Sigmoid colon (tissue), 7 donors: ENCODE measurements at places on chromosomes 5 and 9.
A peak's percentile ranks its signal among the peaks of the same experiment; 100 is the strongest.

GRCh38 chr9:121771851-121772599 lies 120.6 kb downstream of the DAB2IP start:
- peak; percentile 46 for DNase-seq

GRCh38 chr5:143964919-143965318 lies 153.0 kb downstream of the HMHB1 start:
- DNase-seq: no peak

- no peak for DNase-seq
These were observed 155.0 kb downstream of the GNAQ start for GRCh38 chr9:77876590-77876989.

DNA sequence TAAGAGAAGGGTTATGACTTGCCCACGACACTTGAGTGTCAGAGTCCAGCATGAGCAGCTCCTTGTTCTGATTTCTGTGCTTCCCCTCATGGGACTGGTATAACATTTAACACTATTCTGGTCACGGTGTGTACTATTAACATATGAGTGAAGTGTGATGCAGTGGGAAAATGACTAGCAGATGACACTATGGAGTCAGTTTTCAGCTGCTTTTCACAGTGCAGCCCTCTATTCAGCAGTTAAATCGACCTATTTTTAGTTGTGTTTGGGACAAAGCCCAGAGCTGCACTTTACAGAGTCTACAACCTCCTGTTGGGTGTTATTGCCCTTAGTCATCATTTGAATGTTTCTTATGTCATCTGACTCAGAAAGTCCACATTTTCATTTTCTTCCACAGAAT lies 59.1 kb downstream of the CHSY3 start:
- no peak for DNase-seq

- DNase-seq: no peak
These were observed 54.0 kb upstream of the FKTN start for GRCh38 chr9:105503881-105504280.
